GM13977 (cell line): ENCODE measurements at places on chromosomes 5 and 9.

- no peak for DNase-seq
These were observed 34.6 kb downstream of the ANGPTL2 start for GRCh38 chr9:127087836-127088235.

DNA sequence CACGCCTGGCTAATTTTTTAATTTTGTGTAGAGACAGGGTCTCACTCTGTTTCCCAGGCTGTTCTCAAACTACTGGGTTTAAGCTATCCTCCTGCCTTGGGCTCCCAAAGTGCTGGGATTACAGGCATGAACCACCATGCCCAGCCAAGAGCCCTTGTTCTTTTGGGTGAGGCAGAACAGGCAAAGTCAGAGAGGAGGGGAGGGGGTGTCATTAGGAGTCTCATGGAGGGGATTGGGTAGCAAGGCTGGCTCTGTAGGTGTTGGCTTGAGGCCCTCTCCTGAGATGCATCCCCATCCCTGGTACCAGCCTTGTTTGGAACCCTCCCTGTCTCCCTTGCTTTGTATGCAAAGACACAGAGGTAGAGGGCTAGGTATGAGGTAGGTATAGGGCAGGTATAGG lies 24.1 kb downstream of the GSN start:
- DNase-seq: no peak

DNA sequence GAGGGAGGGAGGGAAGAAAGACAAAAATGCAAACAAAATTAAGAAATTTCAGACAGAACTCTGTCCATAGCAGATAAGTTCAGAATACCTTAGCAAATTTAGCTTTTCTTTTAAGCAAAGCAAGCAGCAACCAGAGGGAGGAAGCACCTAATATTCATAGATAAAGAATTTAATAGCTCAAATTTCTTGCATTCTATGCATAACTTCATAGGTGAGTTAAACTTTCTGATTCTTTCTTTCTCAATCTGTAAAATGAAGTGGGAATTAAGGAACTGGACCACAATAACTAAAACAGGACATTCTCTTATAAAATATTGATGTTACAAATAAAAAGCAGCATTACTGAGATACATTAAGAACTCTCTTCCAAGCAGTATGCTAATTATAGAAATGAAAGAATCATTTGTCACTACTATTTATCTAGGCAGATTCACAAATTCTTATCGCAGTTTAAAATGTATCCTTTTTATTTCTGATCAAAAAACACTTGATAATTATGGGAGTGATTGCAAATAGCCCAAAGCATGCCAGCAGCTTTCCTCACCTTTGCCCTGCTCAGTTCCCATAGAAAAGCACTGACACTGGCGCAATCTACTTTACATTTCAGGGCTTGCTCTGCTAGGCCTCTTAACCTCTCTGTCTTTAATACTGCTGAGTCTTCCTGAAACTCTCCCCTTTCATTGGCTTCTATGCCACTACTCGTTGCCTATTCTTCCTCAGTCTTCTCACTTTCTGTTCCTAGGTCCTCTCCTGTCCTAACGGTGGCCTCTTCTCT lies 341.8 kb downstream of the PIK3R1 start:
- DNase-seq: no peak

GRCh38 chr5:74082512-74083055 lies 456.6 kb downstream of the ARHGEF28 start:
- no peak for DNase-seq

DNA sequence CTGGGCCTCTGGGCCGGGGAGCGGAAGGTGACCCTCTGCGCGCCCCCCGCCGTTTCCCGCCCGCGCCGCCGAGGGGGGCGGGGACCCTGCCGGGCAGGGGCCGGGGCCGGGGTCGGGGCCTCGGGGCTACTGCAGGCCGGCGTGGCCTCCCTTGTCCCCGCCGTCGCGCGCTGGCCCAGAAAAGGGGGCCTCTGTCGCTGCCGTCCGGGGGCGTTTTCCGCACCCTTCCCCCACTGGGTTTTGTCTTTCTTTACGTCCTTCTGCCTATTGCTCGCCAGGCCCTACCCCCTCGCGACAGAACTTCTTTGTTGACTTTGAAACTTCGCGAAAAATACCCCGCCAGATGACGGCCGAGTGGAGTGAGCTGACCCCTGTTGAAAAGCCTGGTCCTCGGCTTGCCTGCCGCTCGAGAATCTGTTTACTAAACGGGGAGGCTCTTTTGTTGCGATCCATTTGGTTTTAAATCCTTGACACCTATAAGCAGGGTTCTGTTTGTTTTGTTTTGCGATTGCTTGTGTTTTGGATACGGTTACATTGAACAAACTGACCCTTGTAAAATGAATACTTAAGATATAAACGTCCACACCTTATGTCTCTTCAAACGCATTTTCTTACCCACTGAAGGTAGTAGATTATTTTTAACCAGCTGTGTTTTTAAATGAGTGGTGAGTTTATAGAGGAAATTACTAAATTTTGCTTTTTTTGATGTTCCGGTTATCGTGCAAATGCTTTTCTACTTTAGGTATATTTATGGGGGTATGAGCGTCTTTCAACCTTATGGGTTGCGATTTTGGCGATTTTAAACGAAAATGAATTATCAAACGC lies 765 bp downstream of the MARCHF6 start:
- DNase-seq: peak; percentile 42

DNA sequence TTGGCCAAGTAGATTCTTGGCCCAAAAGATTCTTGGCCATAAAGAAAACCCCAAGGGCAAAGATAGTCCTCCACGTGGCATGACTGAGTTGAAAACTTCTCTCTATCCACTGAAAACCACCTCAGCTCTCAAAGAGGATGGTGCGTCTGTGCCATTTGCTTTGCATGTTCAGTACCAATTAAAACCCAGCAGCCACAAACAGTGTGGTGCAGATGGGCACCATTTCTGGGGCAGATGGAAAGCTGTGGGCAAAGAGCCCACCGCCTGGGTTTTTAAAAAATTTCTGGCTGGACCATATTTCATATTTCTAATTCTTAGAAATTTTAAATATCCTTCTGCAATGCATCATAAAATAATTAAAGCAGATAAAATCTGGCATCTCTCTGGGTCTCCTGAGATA lies 84.5 kb upstream of the PUM3 start:
- no peak for DNase-seq

DNA sequence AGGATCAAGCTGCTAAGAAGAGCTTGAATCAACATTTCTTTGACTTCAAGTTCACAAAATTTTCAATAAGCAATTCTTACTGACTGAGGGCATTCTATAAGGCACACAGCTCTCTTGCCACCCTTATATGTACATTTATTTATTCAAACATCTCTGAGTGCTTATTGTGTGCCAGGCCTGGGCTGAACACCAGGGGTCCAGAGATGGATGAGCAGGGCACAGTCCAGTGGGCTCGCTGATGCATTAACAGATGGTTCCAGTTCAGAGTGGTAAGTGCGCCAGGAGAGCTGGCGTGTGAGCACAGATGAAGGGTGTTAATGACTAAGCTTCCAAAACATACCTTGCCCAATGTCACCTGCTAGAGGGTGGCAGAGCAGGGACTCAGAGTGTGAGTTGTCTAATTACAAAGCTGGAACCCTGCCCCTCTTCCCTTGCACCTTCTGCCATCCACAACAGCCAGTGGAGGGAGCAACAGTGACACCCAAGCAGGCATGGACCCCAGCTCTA lies 24.6 kb downstream of the ALG2 start:
- DNase-seq: no peak

GRCh38 chr5:172079876-172080275 lies 73.4 kb upstream of the FBXW11 start:
- DNase-seq: no peak

- no peak for DNase-seq
These were observed 51.2 kb downstream of the IPPK start for GRCh38 chr9:92618633-92619225.

GRCh38 chr9:111965566-111966019 lies 69.0 kb downstream of the UGCG start:
- DNase-seq: peak; percentile 59

DNA sequence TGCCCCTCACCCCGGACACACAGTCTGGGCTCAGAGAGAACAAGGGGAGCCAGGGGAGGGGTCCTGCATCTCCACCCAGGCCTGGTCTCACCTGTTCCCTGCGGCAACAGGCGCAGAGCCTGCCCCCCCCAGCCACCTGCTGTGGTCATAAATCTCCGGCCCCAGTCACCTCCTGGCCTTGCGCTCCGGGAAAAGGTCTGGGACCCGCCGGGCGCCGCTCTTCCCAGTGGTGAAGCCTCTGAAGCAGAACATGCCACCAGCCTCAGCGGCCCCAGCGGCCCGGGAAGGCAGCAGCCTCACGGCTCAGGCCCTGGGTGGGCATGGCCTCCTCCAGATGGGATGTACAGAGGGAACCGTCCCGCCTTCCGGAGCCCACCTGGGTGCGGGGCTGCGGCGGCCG lies 20.6 kb downstream of the NOTCH1 start:
- DNase-seq: no peak
